ENCODE measurements at places on chromosomes 7 and 10.
A peak's percentile ranks its signal among the peaks of the same experiment; 100 is the strongest.

DNA sequence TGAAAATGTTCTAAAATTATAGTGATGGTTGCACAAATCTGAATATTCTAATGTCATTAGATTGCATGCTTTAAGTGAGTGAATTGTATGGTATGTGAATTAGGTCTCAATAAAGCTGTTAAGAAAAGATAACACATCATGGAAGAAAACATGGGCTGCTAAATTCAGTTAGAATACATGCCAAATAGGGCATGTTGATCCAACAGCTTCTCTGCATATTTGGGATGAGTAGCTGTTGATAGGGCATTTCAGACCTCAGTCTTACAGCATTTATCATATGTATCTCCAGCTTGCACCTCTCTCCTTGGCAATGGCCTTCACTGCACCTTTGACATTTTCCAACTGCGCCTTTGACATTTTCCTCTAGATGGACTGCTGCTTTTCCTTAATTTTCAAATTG, 13.2 kb downstream of the CREB5 start:
- H3K27ac ChIP-seq, result no peak overlapping the region
- no peaks in the 10 kb centered on the region for H3K36me3 ChIP-seq
- H3K27me3 ChIP-seq, result no peaks in the 10 kb centered on the region
- no peak overlapping the region for H3K4me3 ChIP-seq
- no peak for DNase-seq
- no peaks in the 10 kb centered on the region for H3K4me1 ChIP-seq

DNA sequence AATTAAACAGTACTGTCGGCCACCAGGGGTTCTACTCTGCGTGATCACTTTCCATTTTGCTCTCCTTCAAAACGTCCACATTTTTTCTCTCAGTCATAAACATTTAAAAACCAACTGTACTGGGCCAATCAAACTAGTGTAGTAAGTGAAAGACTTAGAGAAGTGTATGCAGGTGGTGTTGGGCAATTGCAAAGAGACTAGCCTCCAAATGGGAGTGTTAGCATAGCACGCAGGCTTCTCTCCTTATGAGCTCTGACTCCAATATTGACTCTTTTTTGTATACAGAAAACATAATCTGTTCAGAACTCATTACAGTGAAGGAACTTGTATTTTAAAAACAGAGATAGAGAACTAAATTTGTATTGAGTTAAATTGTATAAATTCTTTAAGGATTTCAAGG, 150.6 kb downstream of the SDK1 start:
- H3K27me3 ChIP-seq, result no peaks in the 10 kb centered on the region
- no peak for DNase-seq
- H3K36me3 ChIP-seq, result no peaks in the 10 kb centered on the region
- no peaks in the 10 kb centered on the region for H3K4me1 ChIP-seq

GRCh38 chr10:74909670-74910069, 83.3 kb downstream of the KAT6B start:
- H3K27ac ChIP-seq, result no peak overlapping the region
- H3K4me1 ChIP-seq, result peaks cover 12% of the 10 kb centered on the region
- no peaks in the 10 kb centered on the region for H3K36me3 ChIP-seq
- DNase-seq, result no peak
- no peak overlapping the region for H3K4me3 ChIP-seq

DNA sequence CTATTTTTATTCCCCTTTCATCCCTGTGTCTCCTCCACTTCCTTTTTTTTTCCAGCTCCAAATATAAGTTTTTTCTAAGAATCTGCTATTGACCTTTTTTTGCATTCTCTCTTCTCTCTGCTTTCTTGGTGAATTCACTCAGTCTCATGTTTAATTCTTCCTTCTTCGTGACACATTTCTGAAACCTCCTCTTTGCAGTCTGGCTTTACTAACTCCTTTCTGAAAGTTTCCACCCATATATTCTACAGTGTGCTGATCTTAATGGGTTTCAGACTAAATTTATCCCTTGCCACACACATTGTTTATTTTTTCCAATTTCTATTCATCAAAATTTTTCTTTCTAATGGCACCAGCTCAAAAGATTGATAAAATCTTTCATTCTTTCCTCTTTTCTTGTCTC, 47.8 kb upstream of the CALD1 start:
- no peaks in the 10 kb centered on the region for H3K27me3 ChIP-seq
- H3K4me3 ChIP-seq, result no peak overlapping the region
- no peaks in the 10 kb centered on the region for H3K36me3 ChIP-seq
- H3K27ac ChIP-seq, result peak overlapping the region; percentile 22
- DNase-seq, result peak; percentile 41

GRCh38 chr10:74055383-74056049, 57.6 kb downstream of the VCL start:
- no peak overlapping the region for H3K4me3 ChIP-seq
- DNase-seq, result no peak
- no peaks in the 10 kb centered on the region for H3K36me3 ChIP-seq

GRCh38 chr7:15554744-15555143, 7.1 kb downstream of the AGMO start:
- H3K4me3 ChIP-seq, result no peak overlapping the region
- no peak overlapping the region for H3K27ac ChIP-seq
- DNase-seq, result no peak
- no peaks in the 10 kb centered on the region for H3K36me3 ChIP-seq
- H3K27me3 ChIP-seq, result no peaks in the 10 kb centered on the region
- H3K4me1 ChIP-seq, result no peaks in the 10 kb centered on the region

DNA sequence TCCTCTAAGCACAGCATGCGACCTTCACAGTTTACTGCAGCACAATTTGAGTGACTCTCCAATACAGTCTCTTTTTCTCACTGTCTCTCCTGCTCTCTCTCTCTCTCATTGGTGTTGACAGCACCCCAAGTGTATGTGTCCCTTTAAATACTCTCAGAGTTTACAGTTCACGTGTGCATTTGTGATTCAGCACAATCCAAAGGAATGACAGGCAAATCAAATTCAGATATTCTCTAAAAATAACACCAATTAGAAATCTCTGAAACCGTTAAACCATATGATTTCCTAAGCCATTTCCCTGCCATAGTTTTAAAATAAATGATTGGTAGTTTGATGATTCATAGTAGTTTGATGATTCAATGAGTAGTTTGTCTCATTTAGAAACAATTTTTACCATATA, 104.0 kb upstream of the GAD2 start:
- H3K4me1 ChIP-seq, result no peaks in the 10 kb centered on the region
- H3K27ac ChIP-seq, result no peak overlapping the region
- no peak overlapping the region for H3K4me3 ChIP-seq
- H3K27me3 ChIP-seq, result no peaks in the 10 kb centered on the region
- DNase-seq, result no peak
- no peaks in the 10 kb centered on the region for H3K36me3 ChIP-seq

DNA sequence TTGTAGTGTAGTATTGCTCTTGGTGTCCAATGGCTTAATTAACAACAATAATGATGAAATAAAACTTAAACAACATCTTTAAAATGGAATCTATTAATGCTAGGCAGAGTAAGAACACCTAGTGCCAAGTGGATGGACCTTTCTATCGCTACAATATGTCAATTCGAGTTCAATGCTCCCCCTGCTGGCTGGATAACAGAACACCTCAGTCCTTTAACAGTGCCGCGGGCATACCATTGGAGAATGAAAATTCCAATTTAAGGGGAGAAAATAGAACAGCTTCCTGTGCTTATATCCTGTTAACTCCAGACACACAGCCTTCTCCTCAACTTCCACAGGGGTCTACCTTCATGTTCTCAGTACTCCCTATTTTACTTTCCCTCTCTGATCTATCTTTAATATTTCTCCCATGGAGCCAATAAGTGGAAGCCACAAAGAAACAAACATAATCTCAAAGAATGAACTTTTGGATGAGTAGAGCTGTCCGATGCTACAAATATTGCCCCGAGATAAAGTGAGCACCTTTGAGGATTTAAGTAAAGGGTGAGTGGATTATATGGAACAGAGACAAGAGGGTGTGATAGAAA, 41.4 kb downstream of the COL1A2 start:
- H3K4me1 ChIP-seq, result no peaks in the 10 kb centered on the region
- H3K4me3 ChIP-seq, result no peak overlapping the region
- peak; percentile 71 for DNase-seq

- no peaks in the 10 kb centered on the region for H3K27me3 ChIP-seq
- H3K36me3 ChIP-seq, result no peaks in the 10 kb centered on the region
- no peak overlapping the region for H3K27ac ChIP-seq
- H3K4me1 ChIP-seq, result no peaks in the 10 kb centered on the region
- no peak overlapping the region for H3K4me3 ChIP-seq
- no peak for DNase-seq
Measured at GRCh38 chr10:55550236-55550635, 749.2 kb upstream of the PCDH15 start.

DNA sequence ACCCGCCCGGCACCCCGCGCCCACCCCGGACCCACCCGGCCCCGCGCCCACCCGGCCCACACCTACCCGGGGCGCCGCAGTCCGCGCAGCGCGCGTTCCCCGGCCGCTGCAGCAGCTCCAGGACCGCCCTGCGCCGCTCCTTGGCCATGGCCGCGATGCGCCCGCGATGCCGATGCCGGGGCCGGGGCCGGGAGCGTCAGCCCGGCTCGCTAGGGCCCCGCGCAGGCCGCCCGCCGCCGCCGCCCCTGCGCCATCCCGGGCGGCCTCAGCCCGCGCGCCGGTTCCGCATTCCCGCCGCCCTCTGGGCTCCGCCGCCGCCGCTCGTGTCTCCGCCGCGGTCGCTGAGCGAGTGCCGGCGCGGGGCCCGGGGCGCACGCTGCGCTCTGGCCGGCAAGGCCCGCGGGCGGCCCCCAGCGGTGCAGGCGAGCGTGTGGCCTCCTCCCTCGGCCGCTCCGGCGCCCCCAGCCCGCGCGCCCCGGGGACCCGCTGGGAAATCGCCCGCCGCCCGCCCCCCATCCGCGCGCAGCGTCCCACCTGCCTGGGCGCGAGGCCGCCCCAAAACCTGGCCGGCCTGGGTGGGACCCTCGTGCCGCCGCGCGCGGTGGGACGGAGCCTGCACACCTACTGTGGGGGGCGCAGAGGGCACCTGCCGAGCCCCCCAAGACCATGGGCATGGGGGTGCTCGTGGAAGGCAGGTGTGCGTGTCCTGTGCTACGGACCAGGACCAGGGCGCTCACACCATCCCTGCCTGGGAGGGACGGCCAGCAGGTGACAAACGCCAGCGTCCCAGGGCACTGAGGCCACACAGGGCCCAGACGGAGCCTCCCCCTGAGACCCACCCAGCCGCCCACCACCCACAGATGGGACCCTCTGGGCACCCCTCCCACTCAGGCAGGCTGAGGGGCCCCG, at the start of gene ADAP1:
Gene ADAP1 (minus strand): TSS at position 351 of the 909 bp plus-strand sequence. CDS start 203 bp downstream, at position 148.
- no peak within 1 kb of the TSS for H3K27ac ChIP-seq
- H3K27me3 ChIP-seq, result peaks cover 40% of the 10 kb centered on the region
- no peak within 1 kb of the TSS for H3K4me3 ChIP-seq
- H3K36me3 ChIP-seq, result no peaks in the 10 kb centered on the region
- H3K4me1 ChIP-seq, result peaks cover 4% of the 10 kb centered on the region

DNA sequence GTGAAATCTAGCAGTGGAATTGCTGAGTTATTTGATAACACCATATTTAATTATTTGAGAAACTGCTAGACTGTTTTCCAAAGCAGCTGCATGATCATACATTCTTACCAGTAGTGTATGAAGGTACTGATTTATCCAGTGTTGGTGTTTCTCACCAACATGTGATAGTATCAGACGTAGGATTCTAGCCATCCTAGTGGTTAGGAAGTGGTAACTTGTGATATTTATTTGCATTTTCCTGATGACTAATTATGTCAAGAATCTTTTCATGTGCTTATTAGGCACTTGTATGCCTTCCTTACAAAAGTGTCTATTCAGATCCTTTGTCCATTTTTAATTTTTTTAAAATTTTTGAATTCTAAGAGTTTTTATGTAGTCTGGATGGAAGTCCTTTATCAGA, 54.2 kb upstream of the PLXDC2 start:
- no peak overlapping the region for H3K4me3 ChIP-seq
- no peaks in the 10 kb centered on the region for H3K36me3 ChIP-seq
- H3K4me1 ChIP-seq, result no peaks in the 10 kb centered on the region
- H3K27me3 ChIP-seq, result no peaks in the 10 kb centered on the region

DNA sequence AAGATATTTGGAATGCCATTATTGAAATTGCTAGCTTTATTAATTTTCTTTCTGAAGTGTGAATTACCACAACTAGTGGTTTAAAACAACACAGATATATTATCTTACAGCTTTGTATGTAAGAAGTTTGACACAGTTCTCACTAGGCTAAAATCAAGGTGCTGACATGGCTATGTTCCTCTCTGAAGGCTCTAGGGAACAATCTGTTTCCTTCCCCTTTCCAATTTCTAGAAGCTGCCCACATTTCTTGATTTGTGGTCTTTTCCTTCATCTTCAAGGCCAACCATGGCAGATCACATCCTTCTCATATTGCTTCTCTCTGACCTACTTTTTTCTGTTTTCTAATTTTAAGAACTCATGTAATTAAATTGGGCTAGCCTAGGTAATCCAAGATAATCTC, 43.3 kb upstream of the SLC26A3 start:
- no peak overlapping the region for H3K4me3 ChIP-seq
- no peak overlapping the region for H3K27ac ChIP-seq
- DNase-seq, result no peak
- H3K4me1 ChIP-seq, result no peaks in the 10 kb centered on the region
- no peaks in the 10 kb centered on the region for H3K27me3 ChIP-seq

GRCh38 chr7:47461161-47461560, 120.8 kb downstream of the TNS3 start:
- no peak overlapping the region for H3K4me3 ChIP-seq
- H3K4me1 ChIP-seq, result no peaks in the 10 kb centered on the region
- H3K27me3 ChIP-seq, result no peaks in the 10 kb centered on the region
- no peak overlapping the region for H3K27ac ChIP-seq
- peaks cover 5% of the 10 kb centered on the region for H3K36me3 ChIP-seq

- no peaks in the 10 kb centered on the region for H3K27me3 ChIP-seq
- H3K4me3 ChIP-seq, result no peak overlapping the region
- no peaks in the 10 kb centered on the region for H3K36me3 ChIP-seq
- no peaks in the 10 kb centered on the region for H3K4me1 ChIP-seq
- no peak for DNase-seq
Measured at GRCh38 chr7:124655990-124656389, 109.6 kb downstream of the GPR37 start.

DNA sequence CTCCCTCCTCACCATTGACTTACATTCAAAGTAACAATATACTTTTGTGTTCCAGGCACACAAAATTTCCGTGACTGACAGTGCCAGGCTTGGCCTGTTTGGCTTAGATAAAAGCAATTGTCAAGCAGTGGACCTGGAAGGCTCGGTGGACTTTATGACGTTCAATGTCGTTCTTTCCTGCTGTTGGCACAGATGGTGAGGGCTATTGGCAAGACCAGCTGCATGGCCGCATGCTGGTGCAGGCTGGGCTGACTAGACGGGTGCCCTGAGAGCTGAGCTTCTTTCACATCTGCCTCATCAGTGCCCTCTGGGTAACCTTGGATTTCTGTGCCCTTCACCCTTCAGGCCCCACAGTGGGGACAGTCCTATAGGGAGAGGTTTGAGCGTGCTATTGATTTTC, 45.2 kb downstream of the WIPF3 start:
- no peaks in the 10 kb centered on the region for H3K4me1 ChIP-seq
- H3K4me3 ChIP-seq, result no peak overlapping the region
- no peaks in the 10 kb centered on the region for H3K36me3 ChIP-seq
- DNase-seq, result no peak
- no peaks in the 10 kb centered on the region for H3K27me3 ChIP-seq
- H3K27ac ChIP-seq, result no peak overlapping the region

Data from MM.1S (cell line).